ENCODE measurements at places on chromosomes 16 and 17. TPM values are rescaled to one million over a fixed set of nuclear protein-coding genes. Genes with fewer than 3 reads are reported as not detected.

Gene HNF1B
- not detected for total RNA-seq

Gene TBX21
- total RNA-seq, result not detected

GRCh38 chr17:31224366-31224765 is 72.7 kb downstream of the OMG start:
- H3K4me1 ChIP-seq, result no peaks in the 10 kb centered on the region
- no peak overlapping the region for H3K27ac ChIP-seq
- no peaks in the 10 kb centered on the region for H3K27me3 ChIP-seq

DNA sequence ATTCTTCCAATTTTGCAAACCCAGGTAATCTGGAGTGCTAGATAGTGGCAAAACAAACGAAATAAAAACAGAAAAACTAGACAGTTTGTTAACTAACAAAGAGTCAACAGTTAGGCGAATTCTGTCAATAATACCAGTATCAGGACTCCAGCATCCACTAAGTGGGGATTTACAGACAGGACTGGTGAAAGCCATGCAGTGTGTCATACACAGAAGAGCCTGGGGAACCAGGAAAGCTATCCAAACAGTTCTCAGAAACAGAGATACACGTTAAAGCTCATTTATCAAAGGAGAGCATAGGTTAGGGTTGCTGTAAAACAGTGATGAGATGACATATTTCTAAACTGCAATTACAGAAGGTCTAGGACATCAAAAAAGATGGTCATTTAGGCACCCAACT is 203.7 kb upstream of the KIF2B start:
- peaks cover 6% of the 10 kb centered on the region for H3K36me3 ChIP-seq
- no peak overlapping the region for H3K27ac ChIP-seq
- H3K27me3 ChIP-seq, result no peaks in the 10 kb centered on the region
- no peak for DNase-seq
- H3K4me1 ChIP-seq, result no peaks in the 10 kb centered on the region

DNA sequence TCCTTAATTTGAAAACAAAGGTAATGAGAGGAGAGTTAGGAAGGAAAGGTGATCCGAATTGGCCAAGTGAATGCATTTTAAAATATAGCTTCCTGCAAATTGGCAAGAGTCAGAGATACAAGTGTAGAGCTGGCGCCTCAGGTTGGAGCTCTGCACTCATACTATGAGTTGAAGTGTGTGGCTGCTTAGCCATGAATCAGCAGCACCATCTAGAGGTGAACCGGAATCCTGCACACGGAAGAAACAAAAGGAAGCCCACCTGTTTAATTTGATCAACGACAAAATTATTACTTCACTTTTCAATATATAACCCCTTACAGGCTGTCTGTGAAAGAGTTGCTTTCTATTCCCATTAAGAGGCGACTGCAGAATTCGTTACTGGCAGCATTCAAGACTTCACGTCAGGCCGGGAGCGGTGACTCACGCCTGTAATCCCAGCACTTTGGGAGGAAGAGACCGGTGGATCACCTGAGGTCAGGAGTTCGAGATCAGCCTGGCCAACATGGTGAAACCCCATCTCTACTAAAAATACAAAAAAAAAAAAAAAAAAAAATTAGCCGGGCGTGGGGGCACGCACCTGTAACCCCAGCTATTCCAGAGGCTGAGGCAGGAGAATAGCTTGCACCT is 1253.7 kb upstream of the CDH8 start:
- DNase-seq, result peak; percentile 68
- no peaks in the 10 kb centered on the region for H3K36me3 ChIP-seq
- no peaks in the 10 kb centered on the region for H3K27me3 ChIP-seq
- H3K27ac ChIP-seq, result no peak overlapping the region
- no peaks in the 10 kb centered on the region for H3K4me1 ChIP-seq
- H3K4me3 ChIP-seq, result no peak overlapping the region

- no peak for DNase-seq
- H3K27ac ChIP-seq, result no peak overlapping the region
- no peaks in the 10 kb centered on the region for H3K27me3 ChIP-seq
- H3K4me3 ChIP-seq, result no peak overlapping the region
Measured at GRCh38 chr16:88434353-88434690, 18.8 kb upstream of the ZFPM1 start.

GRCh38 chr17:48722915-48723422 is at the start of gene PRAC2:
TSS of gene PRAC2 (plus strand) at chr17:48723185. CDS start at chr17:48724411, 1,226 bp downstream.
- H3K27ac ChIP-seq, result no peak within 1 kb of the TSS
- peaks cover 2% of the 10 kb centered on the region for H3K4me1 ChIP-seq
- DNase-seq, result peak; percentile 86
- peaks cover 100% of the 10 kb centered on the region for H3K27me3 ChIP-seq

GRCh38 chr16:20767577-20767976 is 3.8 kb downstream of the ACSM3 start:
- no peaks in the 10 kb centered on the region for H3K36me3 ChIP-seq
- no peaks in the 10 kb centered on the region for H3K4me1 ChIP-seq
- H3K27me3 ChIP-seq, result no peaks in the 10 kb centered on the region
- no peak overlapping the region for H3K27ac ChIP-seq
- no peak overlapping the region for H3K4me3 ChIP-seq
- no peak for DNase-seq

Gene RHBDF1
- total RNA-seq, result 34.6 TPM

- DNase-seq, result no peak
- H3K36me3 ChIP-seq, result peaks cover 11% of the 10 kb centered on the region
- H3K27ac ChIP-seq, result no peak overlapping the region
- no peak overlapping the region for H3K4me3 ChIP-seq
Measured at GRCh38 chr16:71675380-71675779, 49.1 kb downstream of the PHLPP2 start.

- peaks cover 5% of the 10 kb centered on the region for H3K4me1 ChIP-seq
- H3K27ac ChIP-seq, result no peak overlapping the region
- no peaks in the 10 kb centered on the region for H3K36me3 ChIP-seq
Measured at GRCh38 chr17:35087731-35088355, 24.3 kb upstream of the RFFL start.

Gene FBXO39
- not detected for total RNA-seq

Gene CPNE7
- 23.4 TPM for total RNA-seq

DNA sequence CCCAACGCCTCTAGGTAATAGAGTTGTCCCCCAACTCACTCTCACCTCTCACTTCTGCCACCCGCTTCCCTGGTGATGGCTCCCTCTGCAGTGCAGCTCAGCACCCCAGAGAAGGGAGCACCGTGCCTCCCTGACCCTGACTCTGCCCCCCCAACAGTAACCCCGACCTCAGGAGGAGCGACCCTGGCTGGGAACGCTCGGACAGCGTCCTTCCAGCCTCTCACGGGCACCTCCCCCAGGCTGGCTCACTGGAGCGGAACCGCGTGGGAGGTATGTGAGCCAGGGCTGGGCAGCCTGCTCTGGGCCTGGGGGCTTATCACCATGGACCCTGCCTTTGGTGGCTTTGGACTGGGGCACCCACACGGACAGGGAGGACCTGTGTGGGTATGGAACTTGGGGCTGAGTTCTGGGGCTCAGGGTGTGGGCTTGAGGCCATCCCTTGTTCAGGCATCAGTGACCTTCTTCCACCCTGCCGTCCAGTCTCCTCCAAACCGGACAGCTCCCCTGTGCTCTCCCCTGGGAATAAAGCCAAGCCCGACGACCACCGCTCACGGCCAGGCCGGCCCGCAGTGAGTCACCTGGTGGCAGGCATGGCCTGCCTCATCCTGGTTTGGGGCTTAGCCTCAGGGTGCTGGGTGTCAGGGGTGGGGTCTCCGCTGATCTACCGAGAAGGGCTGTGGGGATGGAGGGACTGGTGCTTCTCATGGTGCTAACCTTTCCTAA is 6.7 kb upstream of the C17orf107 start:
- H3K4me3 ChIP-seq, result no peak overlapping the region
- peaks cover 53% of the 10 kb centered on the region for H3K36me3 ChIP-seq
- no peaks in the 10 kb centered on the region for H3K4me1 ChIP-seq
- no peak overlapping the region for H3K27ac ChIP-seq
- H3K27me3 ChIP-seq, result no peaks in the 10 kb centered on the region
- no peak for DNase-seq

DNA sequence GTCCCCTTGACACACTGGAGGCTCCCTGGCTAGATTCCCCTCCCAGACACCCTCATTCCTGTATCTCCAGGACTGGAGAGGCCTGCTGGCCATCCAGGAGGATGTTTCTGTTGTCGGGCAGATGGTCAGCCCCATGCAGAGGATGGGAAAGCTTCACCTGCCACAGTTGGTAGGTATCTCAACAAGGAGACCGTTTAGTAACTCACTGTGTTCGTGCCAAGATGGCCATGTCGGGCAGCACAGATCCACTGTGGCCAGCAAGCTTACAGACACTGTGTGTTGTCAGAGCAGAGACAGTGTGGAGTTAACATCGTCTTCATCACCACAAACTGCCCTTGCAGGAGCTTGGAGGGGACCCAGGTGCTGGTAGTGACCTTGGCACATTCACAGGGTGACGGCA is 390.9 kb downstream of the SEC14L1 start:
- no peak overlapping the region for H3K4me3 ChIP-seq
- H3K4me1 ChIP-seq, result no peaks in the 10 kb centered on the region
- peaks cover 4% of the 10 kb centered on the region for H3K36me3 ChIP-seq
- peaks cover 1% of the 10 kb centered on the region for H3K27me3 ChIP-seq

Gene ANKS3
- total RNA-seq, result 27.3 TPM

- H3K27me3 ChIP-seq, result no peaks in the 10 kb centered on the region
- no peak within 1 kb of the TSS for H3K4me3 ChIP-seq
- H3K4me1 ChIP-seq, result peaks cover 2% of the 10 kb centered on the region
- H3K27ac ChIP-seq, result no peak within 1 kb of the TSS
Measured at GRCh38 chr17:39962642-39963220, at the start of gene GSDMA. TSS of gene GSDMA (plus strand) at chr17:39963004. CDS start at chr17:39965688, 2,684 bp downstream.

- no peaks in the 10 kb centered on the region for H3K27me3 ChIP-seq
- H3K36me3 ChIP-seq, result peaks cover 60% of the 10 kb centered on the region
- H3K27ac ChIP-seq, result no peak overlapping the region
- H3K4me3 ChIP-seq, result no peak overlapping the region
- peak; percentile 35 for DNase-seq
Measured at GRCh38 chr17:79944821-79945391, 90.8 kb downstream of the TBC1D16 start.

Gene MYO15B
- 41.9 TPM for total RNA-seq

Gene KCNJ2
- 0.15 TPM for total RNA-seq

Gene SKAP1
- not detected for total RNA-seq

- H3K4me1 ChIP-seq, result no peaks in the 10 kb centered on the region
- peaks cover 21% of the 10 kb centered on the region for H3K36me3 ChIP-seq
- no peak overlapping the region for H3K27ac ChIP-seq
Measured at GRCh38 chr16:3718019-3718391, 681 bp upstream of the TRAP1 start.

Gene TBC1D3K
- not detected for total RNA-seq

GRCh38 chr16:23920446-23920845 is 84.7 kb downstream of the PRKCB start:
- no peaks in the 10 kb centered on the region for H3K4me1 ChIP-seq
- H3K36me3 ChIP-seq, result no peaks in the 10 kb centered on the region
- DNase-seq, result no peak
- no peak overlapping the region for H3K4me3 ChIP-seq
- no peak overlapping the region for H3K27ac ChIP-seq
- no peaks in the 10 kb centered on the region for H3K27me3 ChIP-seq

Gene CCDC78
- total RNA-seq, result 12.1 TPM

- H3K36me3 ChIP-seq, result no peaks in the 10 kb centered on the region
- H3K27ac ChIP-seq, result no peak overlapping the region
- DNase-seq, result no peak
Measured at GRCh38 chr16:77113835-77114234, 77.2 kb upstream of the MON1B start.

GRCh38 chr17:11485336-11486100 is 112.8 kb upstream of the DNAH9 start:
- H3K27ac ChIP-seq, result no peak overlapping the region
- no peaks in the 10 kb centered on the region for H3K4me1 ChIP-seq
- H3K4me3 ChIP-seq, result no peak overlapping the region
- DNase-seq, result no peak
- H3K36me3 ChIP-seq, result no peaks in the 10 kb centered on the region

GRCh38 chr16:75491876-75492275 is 3.4 kb downstream of the CHST6 start:
- peaks cover 4% of the 10 kb centered on the region for H3K36me3 ChIP-seq
- H3K4me1 ChIP-seq, result no peaks in the 10 kb centered on the region
- H3K4me3 ChIP-seq, result no peak overlapping the region
- H3K27me3 ChIP-seq, result no peaks in the 10 kb centered on the region
- peak; percentile 62 for DNase-seq
- H3K27ac ChIP-seq, result no peak overlapping the region

DNA sequence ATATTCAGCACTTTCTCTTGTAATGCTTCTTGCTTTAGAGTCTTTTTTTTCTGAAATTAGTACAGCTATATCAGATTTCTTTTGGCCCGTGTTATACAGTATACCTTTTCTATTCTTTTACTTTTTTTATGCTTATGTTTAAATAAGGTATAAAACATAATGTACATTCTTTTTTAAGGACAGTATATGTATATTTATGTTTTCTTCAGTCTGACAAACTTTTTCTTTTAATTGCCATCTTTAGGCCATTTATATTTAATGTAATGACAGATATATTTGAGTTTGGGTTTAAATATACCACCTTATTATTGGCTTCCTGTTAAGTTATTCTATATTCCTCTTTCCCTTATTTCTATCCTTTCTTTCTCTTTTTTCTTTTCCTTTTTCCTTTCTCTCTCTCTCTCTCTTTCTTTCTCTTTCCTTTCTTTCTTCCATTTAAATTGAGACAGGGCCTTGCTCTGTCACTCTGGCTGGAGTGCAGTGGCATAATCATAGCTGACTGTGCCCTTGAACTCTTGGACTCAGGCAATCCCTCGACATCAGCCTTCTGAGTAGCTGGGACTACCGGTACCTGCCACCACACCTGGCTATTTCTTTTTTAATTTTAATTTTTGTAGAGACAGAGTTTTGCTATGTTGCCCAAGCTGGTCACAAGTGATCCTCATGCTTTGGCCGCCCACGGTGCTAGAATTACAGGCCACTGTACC is 61.7 kb downstream of the WWOX start:
- H3K27me3 ChIP-seq, result no peaks in the 10 kb centered on the region
- no peak overlapping the region for H3K27ac ChIP-seq
- no peaks in the 10 kb centered on the region for H3K4me1 ChIP-seq
- no peaks in the 10 kb centered on the region for H3K36me3 ChIP-seq
- no peak for DNase-seq
- no peak overlapping the region for H3K4me3 ChIP-seq

Gene FAM171A2
- total RNA-seq, result 27.5 TPM

- H3K27ac ChIP-seq, result no peak overlapping the region
- no peak overlapping the region for H3K4me3 ChIP-seq
- no peak for DNase-seq
- no peaks in the 10 kb centered on the region for H3K36me3 ChIP-seq
- no peaks in the 10 kb centered on the region for H3K27me3 ChIP-seq
Measured at GRCh38 chr17:50787106-50787505, 19.8 kb upstream of the ANKRD40CL start.

Measured in H9 (cell line).